Hematopoietic multipotent progenitor cell treated with erythropoietin and hydrocortisone succinate and interleukin-3 and kit ligand, for 15 days (in vitro differentiated cells): ENCODE measurements at places on chromosomes 3 and 15.

DNA sequence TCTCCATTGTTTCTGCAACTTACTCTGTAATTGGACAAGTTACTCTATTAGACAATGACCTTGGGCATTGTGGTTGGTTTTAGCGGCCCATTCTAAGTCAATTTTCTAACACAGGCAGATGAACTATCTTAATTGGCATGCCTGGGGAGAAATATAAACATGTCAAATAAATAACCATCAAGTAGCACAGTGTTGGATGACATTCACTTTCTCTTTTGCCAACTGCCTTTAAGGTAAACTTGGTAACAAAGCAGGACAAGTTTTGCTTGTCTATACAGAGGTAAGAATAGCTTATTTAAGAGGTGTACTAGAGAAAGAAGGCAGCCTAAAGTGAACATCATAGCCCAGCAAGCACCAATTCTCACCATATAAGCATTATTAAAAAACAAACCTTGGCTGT is 599.6 kb downstream of the GBE1 start:
- DNase-seq = no peak

- no peak for DNase-seq
Measured at GRCh38 chr3:101513419-101513986, 491 bp upstream of the SENP7 start.

DNA sequence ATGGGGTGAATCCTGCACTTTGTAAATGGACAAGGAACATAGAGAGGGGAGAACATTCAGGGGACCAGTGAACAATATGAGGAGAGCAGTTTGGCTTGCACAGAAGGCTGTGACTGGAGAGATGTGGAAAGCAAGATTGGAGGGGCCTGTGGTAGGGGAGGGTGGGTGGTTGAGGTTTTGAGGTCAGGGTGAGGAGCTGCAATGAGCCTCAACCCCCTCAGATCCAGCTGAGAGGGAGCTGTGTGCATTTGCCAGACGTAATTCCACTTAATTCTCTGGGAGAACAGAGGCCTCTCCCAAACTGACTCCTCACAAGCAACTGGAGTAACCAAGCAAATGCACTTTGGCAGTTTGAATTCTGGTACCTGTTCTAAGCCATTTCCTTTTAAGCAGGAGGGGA is 253.1 kb upstream of the TRIM42 start:
- no peak for DNase-seq

- DNase-seq = no peak
Measured at GRCh38 chr3:184715943-184716621, 4.2 kb upstream of the MAGEF1 start.

DNA sequence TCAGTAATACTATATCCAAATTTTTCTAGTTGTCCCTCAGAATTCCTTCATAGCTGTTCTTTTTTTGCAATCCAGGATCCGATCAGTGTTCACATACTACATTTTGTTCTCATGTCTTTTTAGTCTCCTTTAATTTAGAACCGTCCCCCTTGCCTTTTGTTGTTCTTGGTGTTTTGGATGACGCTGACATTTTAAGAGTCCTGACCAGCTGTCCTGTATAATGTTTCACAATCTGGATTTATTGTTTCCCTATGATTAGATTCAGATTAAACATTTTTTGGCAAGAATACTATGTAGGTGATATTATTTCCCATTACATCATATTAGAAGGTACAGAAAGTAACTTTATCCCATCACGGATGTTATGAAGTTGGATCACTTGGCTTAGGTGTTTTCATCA is 11.4 kb downstream of the TUBGCP4 start:
- no peak for DNase-seq

DNA sequence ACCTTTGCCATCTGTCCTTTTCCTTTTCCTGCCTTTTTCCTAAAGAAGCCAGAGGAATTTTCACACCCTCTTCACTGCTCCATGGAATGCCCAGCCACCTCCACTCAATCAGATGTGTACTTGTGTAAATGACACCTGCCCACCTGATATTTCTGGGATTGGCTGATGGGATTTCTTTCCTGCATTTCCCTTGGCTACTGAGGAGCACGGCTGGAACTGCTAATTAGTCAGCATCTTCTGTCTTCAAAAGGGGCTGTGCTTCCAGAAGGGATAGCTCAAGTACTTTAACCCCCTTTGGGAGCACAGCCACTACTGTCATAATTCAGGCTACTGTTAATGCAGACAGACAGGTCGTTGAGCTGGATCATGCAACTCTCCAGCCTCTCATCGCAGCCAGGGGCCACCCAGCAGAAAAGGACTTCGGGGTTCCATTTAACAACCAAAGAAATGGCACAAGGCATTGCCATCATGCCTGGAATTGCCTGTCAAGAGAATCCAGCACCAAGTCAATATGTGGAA is 38.6 kb downstream of the MGLL start:
- DNase-seq = no peak

DNA sequence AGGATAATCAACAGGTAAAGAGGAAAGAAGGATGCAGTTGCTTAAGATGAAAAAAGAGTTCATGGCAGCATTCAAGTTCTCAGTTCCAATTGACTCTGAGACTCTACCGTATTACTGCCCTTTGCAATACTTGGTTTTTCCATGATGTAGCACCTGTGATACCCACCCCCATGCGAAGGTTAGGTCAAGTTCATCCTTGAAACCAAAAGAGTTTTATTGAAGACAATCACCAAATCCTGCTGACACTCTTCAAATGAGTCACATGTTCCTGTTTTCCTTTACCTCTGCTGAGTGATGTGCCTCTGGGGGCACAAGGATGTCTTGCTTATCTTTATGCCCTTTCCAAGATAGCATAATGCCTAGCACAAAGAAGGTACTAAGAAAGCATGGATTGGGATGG is 111.3 kb upstream of the SLC7A14 start:
- no peak for DNase-seq

- DNase-seq = no peak
Measured at GRCh38 chr3:87778876-87779275, 279.9 kb downstream of the CGGBP1 start.

- no peak for DNase-seq
Measured at GRCh38 chr3:72111265-72112205, 326.6 kb upstream of the PROK2 start.

DNA sequence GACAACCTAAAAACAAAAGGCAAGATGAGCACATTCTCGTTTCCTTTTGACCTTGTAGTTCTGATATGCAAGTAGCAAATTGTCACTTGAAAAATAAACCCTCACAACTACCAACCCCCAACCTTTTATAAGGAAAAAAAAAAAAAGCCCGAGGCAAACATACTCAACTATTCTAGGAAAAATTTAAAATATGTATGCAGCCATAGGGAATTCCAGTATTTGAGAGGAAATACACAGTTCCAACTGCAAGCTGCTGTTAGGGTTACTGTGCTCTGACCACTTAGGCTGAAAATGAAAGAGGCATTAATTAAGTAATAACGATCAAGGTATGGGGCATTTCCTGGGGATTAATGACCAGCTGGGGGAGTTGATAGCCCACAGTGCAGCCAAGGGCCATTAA is 281.9 kb upstream of the DPH6 start:
- no peak for DNase-seq

- DNase-seq = no peak
Measured at GRCh38 chr15:99385865-99386264, 134.6 kb downstream of the LRRC28 start.

GRCh38 chr3:14531856-14532395 is 8.2 kb downstream of the GRIP2 start:
- DNase-seq = no peak

DNA sequence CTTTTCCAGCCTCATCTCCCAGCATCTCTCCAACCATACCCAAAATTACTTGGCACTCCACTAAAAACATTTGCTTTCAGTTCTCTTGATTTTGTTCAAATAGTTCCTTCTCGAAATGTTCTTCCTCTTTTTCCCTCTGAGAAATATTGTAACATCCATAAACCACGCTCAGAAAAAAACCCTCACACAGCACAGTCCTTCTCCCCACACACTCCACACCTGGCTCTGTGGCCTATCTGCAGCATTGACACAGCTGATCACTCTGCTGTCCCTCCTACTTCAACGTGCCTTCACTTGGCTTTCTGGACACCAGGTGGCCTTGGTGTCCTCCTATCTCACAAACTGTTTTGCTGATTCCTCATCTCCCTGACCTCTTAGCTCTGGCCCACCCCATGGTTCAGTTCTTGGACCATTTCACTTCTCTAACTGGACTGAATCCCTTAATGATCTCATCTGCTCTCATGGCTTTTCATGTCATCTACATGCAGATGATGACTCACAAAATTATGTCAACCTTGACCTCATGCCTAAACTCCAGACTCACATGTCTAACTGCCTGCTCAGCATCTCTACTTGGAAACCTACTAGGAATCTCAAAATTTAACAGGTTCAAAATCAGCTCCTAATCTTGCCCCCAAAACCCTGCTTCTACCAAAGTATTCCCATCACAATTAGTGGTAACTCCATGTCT is 93.3 kb downstream of the TRIM42 start:
- DNase-seq = no peak

- DNase-seq = no peak
Measured at GRCh38 chr3:72896996-72897757, 9.3 kb downstream of the GXYLT2 start.

GRCh38 chr3:184228376-184229137 is 828 bp upstream of the VWA5B2 start:
- DNase-seq = no peak

GRCh38 chr15:31101262-31102038 is at the start of gene TRPM1:
TSS of gene TRPM1 (minus strand) at chr15:31101725. CDS start at chr15:31081355, 20,370 bp downstream.
- no peak for DNase-seq

DNA sequence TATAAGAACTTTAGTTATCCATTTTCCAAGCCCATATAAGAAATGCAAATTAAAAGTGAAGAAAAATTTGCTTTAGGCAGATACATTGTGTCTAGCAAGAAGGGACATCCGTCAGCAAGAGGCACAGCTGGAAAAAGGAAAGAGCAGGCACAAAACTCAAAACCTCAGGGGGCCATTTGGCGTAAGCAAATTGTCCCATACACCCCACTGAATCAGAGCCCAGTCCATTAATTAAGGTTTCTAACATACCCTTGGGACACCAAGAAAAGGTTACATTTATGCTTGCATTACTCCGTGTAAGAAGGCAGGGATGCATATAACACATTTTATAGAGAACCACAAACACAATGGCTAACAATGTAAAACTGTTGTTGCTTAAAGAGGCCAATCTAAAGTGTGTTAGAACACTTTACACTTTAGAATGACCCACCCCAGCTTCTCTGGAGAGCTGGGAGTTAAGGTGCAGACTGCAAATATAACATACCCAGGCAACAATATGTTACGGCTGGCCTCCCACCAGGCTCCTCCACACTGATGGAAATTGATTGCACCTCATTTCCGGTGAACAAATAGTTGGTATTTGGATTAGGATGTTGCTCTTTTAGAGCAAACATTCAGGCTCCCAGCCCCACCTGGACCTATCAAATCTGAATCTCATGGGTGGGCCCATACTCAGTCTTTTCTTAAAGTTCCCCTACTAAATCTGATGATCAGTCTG is 23.2 kb downstream of the SEMA5B start:
- no peak for DNase-seq

DNA sequence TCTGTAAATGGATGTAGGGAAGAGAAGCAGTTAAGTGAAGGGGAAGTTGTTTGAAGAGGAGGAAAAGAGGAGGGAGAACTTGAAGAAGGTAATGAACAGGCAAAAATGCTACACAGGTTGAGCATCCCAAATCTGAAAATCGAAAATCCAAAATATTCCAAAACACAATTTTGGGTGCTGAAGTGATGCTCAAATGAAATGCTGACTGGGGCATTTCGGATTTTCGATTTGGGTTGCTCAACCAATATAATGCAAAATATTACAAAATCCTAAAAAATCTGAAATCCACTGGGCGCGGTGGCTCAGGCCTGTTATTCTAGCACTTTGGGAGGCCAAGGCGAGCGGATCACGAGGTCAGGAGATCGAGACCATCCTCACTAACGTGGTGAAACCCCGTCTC is 61.9 kb upstream of the CDAN1 start:
- no peak for DNase-seq

DNA sequence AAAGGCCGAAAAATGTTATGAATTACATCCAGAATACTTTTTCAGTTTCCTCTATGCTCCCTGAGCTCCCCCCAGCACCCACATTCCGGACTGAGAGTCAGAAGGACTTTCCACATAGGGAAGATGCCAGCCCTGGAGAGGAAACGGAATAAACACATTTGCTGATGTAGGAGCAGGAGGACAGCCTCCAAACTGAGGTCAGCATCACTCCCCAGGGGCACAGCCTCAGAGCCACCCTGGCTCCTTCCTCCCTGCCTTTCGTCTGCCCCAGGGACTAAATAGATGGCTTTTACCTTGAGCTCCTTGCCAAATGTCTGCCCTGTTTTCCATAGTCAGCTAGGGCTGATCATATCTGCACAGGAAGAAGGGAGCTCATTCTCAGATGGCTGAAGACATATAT is 22.6 kb upstream of the SLCO2A1 start:
- no peak for DNase-seq

DNA sequence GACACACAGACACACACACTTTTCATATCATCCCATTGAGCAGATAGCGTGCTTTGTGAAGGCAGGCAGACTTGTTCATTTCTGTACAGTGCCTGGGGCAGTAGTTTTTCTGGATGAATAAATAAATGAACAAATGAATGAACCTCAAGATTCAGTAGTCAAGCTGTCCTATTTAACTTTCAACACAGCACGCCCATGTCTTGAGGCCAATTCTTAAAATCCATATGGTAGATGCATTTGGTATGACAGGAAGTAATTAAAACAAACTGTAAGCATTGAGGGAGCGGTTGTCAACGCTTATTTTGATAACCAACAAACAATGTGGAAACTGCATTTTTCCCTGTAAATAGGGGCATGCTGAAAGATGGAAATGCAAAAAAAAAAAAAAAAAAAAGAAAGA is 80.0 kb upstream of the BNC1 start:
- DNase-seq = no peak

DNA sequence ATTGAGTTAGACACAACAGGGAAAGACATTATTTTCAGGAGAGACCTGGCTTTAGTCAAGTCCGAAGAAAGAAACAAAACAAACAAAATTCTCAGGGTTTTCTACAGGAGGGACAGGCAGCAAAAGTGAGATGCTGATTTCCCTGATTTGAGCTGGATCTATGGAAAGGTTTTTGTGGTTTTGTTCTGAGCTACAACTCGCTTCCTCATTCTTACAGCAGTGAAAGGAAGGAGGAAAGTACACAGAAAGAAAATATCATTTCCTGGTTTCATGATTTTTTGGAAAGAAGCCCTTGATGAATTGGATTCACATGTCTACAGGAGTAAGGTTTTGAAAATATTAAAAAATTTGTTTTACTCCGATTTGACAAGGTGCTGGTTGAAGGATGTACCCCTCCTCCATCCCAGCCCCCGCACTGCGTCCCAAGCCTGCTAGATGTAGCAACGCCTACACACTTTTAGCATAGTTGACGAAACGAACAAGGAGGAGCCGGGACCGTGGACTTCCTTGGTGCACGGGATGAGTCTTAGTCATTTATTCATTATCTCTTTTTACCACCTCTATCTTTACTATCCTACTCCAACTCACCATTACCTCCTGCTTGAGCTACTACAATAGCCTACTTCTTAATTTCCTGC is 10.8 kb downstream of the PRICKLE2 start:
- no peak for DNase-seq

DNA sequence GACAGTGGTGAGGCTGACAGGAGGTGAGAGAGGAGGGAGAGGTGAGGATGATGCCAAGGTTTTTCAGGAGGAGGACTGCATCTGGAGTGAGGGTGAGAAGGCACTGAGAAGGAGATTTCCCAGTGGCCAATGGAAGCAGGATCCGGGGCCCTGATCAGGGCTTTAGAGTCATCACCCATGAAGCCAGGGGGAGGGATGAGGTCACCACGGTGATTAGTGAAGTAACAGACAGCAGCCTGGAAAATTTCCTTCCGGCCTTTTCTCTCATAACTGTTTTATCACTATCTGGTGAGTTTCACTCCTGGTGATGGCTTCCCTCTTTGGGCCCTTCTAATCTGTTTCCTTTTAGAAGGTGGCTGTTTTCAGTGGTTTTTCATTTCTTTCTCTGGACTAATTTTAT is 80.5 kb upstream of the WNT5A start:
- DNase-seq = no peak
